Activated CD8-positive, alpha-beta memory T cell treated with anti-CD3 and anti-CD28 coated beads, Interleukin-2, amount 50 U/mL, for 4 hours (primary cell): ENCODE measurements at places on chromosomes 11 and 22.

- no peak for DNase-seq
Observed at GRCh38 chr11:43574949-43575912, 105.3 kb upstream of the HSD17B12 start.

GRCh38 chr11:115848080-115848479 lies 343.9 kb upstream of the CADM1 start:
- DNase-seq: no peak

DNA sequence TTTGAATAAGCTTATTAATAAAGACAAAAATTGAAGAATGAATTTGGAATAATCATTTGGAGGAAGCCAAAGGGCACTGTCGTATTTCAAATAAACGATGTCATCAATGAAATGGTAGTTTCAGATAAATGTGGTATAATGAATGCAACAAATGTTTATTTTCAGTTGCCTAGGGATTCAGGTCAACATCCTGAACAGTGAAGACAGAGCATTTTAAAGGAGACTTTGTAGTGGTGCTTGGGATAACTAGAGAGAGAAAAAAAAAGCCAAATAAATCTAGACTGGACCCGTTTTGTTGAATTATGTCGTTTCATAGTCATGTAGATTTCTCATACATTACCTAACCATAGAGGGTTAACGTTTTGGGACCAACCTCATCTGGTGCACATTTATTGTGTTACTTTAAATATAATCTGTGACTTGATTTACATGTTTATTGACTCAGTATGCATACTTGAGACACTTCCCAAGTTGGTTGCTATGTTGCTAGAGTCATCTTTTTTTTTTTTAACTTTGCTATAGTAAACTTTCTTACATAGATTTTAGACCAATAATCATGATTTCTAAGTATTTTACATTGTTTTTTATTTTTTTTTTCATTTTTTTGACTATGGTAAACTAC lies 111.1 kb downstream of the NCAM1 start:
- DNase-seq: no peak

- DNase-seq: no peak
Observed at GRCh38 chr22:46861468-46862367, 99.3 kb downstream of the TBC1D22A start.

- no peak for DNase-seq
Observed at GRCh38 chr11:36493332-36493731, 16.7 kb downstream of the TRAF6 start.

- no peak for DNase-seq
Observed at GRCh38 chr11:63532799-63533475, 3.7 kb upstream of the PLAAT4 start.

- DNase-seq: no peak
Observed at GRCh38 chr11:113174882-113175281, 139.5 kb upstream of the TTC12 start.

- DNase-seq: no peak
Observed at GRCh38 chr11:104246590-104246989, 82.6 kb upstream of the PDGFD start.

- no peak for DNase-seq
Observed at GRCh38 chr11:64726867-64727530, 4.0 kb upstream of the NRXN2 start.

DNA sequence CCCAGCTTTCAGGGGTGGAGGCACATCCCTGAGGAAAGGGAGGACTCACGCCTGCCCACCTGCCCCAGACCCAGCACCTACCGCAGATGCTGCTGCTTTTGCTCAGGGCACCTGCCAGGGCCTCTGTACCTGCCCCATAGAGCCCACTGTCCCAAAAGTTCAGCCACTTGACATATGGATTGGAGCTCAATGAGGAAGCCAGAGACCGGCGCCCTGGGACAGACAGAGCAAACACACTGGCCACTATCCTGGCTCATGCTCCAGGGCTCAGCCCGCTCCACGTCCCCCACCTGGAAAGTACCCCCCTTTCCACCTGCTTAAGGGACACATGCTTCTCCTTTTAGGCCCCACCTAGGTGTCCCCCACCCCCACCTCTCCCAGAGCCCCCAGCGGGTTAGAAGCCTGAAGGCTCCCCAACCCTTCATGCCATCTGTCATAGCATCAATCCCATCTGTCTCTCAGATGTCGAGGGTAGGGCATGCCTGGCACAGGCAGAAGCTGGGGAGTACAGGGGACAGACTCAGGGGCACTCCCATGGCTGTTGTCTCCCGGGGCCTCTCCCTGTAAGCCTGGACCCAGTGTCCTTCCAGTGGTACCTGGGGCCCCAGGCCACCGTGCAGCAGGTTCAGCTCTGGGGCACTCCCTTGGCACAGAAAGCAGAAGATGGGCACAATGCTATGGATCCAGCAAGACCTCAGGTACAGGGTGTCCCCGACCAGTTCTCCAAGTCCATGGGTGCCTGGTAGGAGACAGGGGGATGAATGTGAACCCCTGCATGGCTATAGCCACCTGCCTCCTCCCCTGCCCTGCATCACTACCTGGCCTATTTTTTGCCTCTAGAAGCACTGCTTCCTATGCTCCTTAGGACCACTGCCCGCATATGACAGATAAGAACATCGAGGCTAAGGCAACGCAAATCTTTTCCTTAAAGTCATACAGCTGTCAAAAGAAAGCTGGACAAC lies 2.2 kb upstream of the P2RX6 start:
- no peak for DNase-seq

DNA sequence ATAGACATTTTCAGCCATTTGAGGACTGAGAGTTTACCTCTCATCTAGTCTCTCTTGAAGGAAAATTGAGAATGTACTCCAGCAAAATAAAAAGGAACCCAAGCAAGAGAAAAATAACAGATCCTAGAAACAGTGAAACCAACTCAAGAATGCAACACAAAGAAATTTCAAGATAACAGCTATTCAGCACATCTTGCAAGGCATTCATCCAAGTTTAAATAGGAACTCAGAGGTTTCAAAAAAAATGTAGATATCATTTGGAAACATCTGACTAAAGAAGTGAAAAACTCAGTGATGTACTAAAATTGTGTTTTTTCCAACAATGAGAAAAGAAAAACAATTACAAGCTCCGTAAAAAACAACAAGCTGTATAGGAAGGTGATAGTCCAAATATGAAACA lies 76.4 kb downstream of the TMEM135 start:
- no peak for DNase-seq

DNA sequence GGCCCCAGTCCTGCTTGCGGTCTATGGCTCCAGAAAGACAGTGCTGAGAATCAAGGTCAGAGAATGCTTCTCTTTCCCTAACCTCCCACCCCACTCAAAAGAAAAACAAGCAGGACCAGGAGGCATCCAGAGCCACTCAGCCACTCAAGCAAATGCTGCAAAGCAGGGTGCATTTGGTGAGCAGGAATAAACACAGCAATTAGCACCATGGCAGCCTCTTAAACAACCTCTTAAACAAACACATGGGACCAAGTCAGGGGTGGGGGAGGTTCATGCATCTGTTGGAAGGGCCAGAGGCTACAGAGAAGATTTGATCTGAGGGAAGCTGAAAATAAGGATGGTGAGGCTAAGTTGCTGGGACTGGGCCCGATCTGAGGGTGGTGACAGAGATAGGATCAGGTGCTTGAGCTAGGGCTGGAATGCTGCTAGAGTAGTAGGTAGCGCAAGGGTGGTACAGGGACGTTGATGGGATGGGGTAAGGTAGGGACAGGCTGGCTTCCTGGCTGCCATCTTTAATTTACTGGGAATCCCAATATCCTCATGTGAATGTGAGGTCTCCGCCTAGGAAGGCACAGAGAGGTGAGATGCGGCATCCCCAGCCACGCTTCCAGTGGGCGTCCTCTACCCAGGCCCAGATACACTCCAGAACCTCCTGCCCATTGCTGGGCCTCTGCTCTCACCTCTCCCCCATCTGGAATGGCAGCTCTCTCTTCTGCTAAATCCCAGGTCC lies 26.6 kb upstream of the LMO1 start:
- no peak for DNase-seq

DNA sequence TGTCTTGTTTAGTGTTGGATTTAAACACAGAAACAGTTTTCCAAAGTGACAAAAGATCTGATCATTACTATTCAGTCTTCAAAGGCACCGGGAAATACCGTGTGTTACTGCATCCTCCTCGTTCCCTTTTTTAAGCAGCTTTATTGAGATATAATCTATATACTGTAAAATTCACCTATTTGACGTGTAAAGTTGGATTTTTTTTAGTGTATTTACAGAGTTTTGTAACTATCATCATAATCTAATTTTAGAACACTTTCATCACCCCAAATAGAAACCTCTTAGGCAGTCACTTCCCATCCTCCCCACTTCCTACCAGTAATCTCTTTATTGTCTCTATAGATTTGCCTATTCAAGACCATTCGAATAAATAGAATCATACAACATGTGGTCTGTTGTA lies 1.4 kb downstream of the ANO5 start:
- no peak for DNase-seq

DNA sequence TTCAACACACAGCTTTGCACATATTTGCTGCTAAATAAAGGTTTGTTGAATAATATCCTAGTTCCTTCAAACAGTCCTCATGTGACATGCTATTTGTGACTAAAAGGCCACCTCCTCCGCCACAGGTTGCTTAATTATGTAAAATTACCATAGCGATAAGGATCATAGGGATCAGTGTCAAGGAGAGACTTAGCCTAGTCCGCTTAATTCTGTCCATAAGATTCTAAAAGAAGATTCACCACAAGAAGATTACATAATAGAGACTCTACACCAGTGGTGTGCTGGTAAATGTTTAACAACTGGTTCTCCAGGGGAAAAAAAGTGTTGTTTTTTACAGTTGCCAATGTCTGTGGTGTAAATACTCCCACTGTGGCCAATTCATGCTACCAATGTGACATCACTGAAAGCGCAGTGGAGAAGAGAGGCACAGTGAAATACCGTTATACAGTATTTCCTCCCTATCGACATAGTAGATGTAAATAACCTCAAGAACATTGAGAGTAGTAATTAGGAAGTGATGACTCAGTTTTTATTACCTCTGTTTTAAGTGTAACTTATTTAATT lies 4.2 kb upstream of the CHRDL2 start:
- no peak for DNase-seq

DNA sequence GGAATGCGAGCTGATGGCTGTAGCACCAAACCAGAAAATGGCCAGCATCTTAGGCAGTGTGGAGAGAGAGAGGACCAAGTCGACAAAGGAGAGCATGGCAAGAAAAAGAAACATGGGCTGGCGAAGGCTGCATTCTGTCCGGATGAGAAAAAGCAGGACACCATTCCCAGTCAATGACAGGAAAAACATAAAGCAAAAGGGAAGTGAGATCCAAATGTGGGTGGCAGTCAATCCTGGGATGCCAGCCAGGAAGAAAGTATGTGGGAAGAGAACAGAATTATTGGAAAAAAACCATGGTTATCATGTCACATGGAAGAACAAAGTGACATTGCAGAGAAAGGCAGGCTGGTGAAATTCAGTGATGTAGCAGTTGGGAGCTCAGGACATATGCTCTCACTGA lies 36.9 kb upstream of the OR56A1 start:
- DNase-seq: no peak

GRCh38 chr11:20368438-20368837 lies 4.9 kb downstream of the HTATIP2 start:
- DNase-seq: no peak

DNA sequence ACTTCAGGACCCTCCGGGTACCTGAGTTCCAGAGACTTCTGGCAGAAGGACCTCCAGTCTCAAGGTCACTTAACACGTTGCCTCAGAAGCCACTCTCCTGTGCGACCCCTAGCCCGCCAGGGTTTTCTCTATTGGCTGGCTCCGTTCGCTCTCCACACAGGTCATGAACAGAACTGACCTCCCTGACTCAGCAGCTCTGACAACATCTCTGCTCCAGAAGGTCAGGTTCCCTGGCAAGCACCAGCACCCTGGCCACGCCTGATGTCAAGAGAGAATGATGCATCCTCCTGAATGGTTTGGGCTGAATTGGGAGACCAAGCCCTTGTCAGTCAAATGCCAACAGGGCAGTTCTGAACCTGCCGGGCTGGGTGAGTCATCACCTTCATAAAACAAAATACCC lies 84.3 kb upstream of the TMEM45B start:
- DNase-seq: no peak

GRCh38 chr11:122209619-122210366 lies 93.8 kb upstream of the BLID start:
- no peak for DNase-seq

DNA sequence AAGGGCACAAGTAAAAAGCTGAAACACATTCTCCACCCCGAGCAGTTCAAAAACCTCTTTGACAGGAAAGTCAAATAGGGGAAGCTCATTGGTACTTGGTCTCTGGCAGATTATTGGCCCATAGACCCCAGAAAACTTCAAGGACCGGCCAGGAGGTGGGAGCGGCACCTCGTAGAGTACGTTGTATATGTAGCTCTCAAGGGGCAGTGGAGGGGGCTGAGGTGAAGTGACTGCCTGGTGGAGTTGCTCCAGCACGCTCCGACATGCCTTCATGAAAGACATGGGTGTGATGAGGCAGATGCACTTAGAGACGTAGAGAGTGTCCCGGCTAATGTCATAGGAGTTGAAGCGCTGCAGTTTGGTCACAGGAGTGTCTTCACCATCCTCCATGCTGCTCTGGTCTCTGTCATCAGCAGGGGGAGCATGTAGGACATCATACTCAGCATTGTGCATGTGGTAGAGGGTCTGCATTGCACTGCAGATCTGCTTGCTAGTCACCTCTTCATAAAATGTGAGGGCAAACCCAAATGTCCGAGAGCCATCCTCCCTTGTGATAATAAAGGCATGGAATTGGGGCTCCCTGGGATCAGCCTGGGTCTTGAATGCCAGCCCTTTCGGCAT lies 61.3 kb downstream of the DENND5A start:
- no peak for DNase-seq

GRCh38 chr22:47567126-47568090 lies 805.0 kb downstream of the TBC1D22A start:
- DNase-seq: no peak

GRCh38 chr11:122671400-122671891 lies 15.9 kb downstream of the UBASH3B start:
- DNase-seq: no peak

GRCh38 chr11:75429902-75430713 lies 2.9 kb downstream of the KLHL35 start:
- peak; percentile 62 for DNase-seq

DNA sequence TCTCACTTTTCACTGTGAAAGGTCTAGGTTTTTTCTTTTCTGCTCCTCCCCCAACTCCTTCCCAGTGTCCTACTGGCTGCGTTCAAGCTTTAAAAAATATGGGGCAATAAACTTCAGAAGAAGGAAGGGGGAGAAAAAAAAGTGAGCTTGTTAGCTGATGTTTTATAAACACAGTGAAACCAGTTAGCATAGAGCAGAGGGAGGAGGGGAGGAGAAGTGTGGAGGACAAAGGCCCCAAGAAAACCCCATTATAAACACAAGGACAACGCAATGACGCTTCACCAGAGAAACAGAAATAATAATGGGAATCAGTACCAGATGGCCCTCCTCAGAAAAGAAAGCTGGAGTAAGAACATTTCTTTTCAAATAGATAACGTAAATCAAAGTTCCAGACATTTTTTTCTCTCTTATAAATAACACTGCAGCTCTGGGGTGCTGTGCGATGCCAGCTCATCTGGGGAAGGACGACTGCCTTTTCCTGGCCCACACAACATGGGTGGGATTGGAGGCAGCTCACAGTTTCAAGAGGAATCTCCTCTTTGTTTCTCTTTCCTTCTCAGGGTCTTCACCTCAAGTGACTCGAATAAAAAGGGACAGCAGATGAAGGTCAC lies 235.4 kb upstream of the NARS2 start:
- no peak for DNase-seq
